ENCODE measurements at places on chromosomes 13 and 19.
A peak's percentile ranks its signal among the peaks of the same experiment; 100 is the strongest.

DNA sequence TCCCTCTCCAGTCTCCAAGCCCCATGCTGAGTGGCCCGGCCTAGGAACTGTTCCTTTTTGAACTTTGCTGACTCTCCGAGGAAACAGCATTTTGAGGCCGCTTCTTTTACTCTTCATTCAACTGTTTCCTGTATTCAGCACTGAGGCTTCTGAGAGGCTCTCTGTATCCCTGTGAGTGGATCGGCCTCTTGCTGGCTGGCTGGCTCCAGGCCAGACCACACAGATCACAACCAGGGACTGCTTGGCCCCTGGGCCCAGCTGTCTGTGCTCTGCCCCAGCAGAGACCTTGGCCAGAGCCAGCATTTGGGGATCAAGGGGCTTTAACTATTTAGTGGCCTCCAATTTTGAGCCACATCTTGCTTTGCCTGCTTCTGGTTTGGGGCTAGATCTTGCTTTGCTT lies 75.6 kb upstream of the KL start:
- no peak for DNase-seq

DNA sequence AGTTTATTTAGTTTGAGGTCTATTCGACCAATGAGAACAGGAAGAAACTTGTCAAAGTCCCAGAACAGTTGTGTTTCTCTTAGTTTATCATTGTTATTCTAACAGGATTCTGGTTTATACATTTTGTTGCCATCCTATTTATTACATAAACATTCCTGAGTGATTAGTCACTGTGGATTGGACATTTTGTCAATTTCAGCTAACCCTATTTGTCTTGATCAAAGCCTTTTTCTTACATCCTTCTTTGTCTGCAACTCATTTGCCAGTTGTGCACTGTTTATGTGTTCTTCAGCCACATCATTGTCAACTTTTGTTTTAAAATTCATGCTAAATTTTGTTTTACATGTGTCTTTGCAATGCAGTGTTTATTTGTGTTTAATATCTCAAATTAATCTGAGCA lies 886.0 kb upstream of the SLC10A2 start:
- no peak for DNase-seq

- DNase-seq: no peak
These were observed 46.0 kb downstream of the USP12 start for GRCh38 chr13:27125357-27126282.

- DNase-seq: no peak
These were observed 52.5 kb downstream of the ARHGAP35 start for GRCh38 chr19:46913198-46913851.

GRCh38 chr19:48659768-48660167 lies 13.0 kb downstream of the NTN5 start:
- peak; percentile 60 for DNase-seq

DNA sequence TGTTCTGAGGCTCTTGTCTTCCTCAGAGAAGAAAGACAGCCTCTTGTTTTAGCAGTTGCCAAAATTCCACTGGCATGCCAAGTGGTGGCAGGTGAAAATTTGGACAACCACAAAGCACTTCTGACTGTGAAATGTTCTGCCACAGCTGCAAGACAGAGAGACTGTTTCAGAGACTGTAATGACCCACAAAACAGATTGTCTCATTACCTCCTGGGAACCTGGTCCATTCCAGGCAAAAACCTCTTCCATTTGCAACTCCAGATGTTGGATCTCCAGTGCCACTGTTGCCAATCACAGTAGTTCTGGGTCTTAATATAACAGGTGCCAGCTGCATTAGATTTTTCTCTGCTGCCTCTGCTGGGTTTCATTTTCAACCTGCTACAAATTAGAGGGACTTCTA lies 911.5 kb downstream of the UQCRFS1 start:
- DNase-seq: no peak

DNA sequence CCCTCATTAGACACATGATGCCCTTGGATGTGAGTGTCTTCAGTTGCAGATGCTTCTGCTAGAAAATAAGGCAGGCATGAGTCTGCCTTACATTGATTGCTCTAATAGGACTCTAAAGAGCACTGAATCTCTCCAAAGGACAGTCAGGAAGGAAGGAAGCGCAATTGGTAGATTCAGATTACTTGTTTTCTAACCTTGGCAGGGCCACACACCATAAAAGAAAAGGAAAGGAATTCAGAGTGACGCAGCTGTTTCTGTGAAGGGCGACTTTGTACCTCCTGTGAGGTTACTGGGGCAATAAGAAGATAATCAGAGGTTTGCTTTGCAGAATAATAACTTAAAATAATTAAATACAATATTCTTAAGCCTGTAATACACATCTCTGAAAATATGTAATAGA lies 48.0 kb downstream of the FRY start:
- no peak for DNase-seq

DNA sequence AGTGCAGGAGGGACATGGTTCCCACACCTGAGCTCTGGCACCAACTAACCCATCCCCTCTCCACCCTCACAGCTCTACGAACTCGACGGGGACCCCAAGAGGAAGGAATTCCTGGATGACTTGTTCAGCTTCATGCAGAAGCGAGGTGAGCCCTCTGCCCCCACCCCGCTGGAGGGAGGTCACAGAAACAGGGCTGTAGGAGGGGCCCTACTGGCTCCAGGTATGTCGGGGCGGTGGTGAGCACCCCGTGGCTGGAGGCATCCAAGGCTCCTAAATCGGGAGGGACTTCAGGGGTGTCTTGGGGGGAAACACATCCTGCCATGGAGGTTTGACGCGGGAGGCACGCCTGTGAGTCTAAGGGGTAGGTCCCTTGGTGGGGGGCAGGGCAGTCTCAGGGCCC lies 24.1 kb upstream of the WDR18 start:
- DNase-seq: no peak

DNA sequence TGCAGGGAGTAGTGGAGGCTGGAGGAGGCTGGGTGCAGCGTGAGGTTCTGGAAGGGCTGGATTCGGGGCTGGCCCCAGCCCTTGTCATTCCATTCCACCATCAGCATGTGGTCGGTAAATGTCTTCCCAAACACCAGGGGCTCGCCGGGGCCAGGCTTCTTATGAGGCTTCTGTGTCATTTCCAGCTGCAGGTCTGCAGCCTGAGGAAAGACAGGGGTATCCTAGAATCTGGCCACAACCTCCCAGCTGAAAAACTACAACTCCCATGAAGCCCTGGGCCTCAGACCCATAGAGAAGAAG lies 4.4 kb downstream of the BCAT2 start:
- DNase-seq: no peak

DNA sequence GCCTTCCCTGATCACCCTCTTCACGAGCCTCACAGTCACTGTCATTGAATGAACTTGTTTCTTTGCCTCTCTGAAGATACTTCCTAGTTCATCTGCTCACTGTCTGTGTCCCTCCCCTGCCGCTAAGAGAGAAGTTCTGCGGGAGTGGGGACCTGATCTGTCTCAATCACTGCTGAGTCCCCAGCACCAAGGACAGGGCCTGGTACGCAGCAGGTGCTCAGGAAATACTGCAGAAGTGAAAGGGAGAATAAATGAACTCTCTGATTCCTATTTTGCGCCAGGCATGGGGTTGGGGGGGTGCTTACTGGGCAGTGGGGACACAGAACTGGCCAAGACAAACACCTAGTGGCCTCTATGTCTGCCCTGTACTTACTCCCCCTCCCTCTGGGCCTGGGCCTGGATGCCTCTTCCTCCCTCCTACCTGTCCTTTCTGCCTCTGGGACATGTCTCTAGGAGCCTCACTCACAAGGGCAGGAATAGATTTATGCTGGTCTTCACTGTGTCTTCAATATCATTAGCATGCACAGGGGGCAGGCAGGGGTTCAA lies 17.5 kb downstream of the FCGBP start:
- peak; percentile 10 for DNase-seq

- DNase-seq: no peak
These were observed 314.1 kb downstream of the FOXO1 start for GRCh38 chr13:40352380-40352778.

DNA sequence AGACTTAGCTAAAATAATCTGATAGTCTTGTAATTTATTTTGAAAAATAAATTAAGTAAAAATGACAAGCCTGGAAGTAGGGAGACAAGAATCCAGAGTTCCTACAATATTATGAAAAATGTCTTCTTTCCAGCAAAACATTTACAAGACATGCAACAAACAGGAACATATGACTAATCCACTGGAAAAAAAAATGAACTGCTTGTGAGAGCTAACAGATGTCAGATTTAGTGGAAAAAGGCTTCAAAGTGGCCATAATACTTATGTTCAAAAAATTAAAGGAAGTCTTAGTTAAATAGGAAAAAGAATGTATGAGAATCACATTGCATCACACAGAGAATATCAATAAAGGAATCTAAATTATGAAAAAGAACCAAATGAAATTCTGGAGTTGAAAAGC lies 2082.0 kb upstream of the PCDH20 start:
- DNase-seq: no peak

- DNase-seq: peak; percentile 71
These were observed 40.3 kb downstream of the ANKRD10 start for GRCh38 chr13:110874508-110874960.

GRCh38 chr13:102686024-102686423 lies 8.8 kb downstream of the METTL21C start:
- DNase-seq: no peak

DNA sequence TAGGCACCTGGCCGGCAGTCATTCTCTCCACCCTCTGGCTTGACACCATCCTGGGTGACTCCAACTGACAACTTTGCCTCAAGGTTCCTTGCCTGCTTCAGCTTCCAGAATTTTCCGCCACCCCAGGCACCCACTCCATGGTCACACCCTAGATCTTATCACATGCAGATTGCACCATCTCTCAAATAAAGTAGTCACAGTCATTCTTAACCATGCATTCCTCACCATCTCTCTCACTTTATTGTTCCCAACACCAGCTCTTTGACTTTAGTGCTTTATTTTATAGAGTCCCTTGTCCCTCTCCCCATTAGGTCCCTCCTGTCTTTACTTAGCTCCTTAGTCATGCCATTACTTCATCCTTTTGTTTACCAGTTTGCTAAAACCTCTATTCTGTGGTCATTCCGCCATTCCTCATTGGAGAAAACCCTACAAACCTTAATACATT lies 351.7 kb downstream of the SPRY2 start:
- DNase-seq: no peak

All from NB4 (cell line).